Activated T-helper 1 cell treated with anti-CD3 and anti-CD28 coated beads, Interleukin-2, amount 50 U/mL, for 16 hours (primary cell): ENCODE measurements at places on chromosomes 4 and X.

DNA sequence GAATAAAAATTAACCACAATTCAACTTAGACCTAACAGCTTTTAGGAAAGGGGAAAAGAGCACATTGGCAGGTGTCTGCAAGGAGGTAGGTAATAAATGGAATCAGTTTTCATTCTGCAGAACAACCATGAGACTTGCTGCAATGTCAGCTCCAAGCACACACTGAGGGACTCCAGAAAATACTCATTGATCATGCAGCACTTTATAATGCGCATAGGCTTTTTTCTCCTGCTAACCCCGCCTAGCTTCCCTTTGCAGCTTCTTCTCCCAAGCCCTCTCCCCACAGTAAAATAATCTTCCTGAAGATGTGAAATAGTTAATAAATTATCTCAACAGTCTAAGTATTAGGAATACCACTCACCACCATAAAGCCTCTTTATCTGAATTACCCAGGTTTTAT is 36.9 kb downstream of the ANKRD17 start:
- no peak for DNase-seq

- no peak for DNase-seq
Measured at GRCh38 chrX:49067285-49068120, 6.3 kb downstream of the PRAF2 start.

DNA sequence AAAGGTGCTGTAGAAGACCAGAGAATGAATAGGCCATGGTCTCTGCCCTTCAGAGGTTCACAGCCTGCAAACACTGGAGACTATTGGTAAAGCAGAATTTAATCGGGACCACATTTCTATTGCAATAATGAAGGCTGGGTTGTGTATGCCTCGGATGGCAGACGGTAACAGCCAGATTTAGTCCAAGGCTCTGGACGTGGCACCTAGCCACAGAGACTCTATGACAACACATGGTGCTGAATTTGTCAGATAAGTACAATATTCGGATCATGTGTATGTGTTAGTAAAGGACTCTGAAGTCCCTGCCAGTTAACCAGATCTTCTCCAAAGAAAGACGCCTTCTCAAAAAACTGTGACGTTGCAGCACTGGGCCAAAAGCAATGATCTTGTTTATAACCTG is 129.0 kb downstream of the DCTD start:
- no peak for DNase-seq

GRCh38 chrX:109281483-109282275 is 200.2 kb downstream of the GUCY2F start:
- no peak for DNase-seq

GRCh38 chrX:108420481-108420880 is 17.7 kb downstream of the COL4A6 start:
- DNase-seq = no peak

DNA sequence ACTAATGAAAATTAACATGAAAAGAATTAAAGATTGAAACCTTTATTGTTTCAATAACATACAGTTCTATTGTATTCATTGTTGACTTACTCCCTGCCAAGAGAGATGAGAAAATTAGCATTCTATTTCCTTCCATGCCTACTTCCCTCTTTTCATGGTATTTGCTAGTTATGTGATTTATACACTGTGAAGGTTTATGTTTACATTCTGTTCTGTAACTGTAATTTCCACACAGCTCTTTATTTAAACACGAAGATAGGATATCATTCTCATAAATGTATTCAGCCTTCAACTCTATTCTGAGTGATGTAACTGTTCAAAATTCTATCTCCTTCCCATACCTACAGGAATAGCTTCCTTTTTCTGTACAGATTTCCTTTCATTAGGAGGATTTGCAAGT is 6.6 kb downstream of the CCDC110 start:
- DNase-seq = no peak

GRCh38 chrX:2627272-2627867 is 63.7 kb upstream of the CD99 start:
- DNase-seq = no peak

GRCh38 chr4:23818097-23818885 is 71.6 kb downstream of the PPARGC1A start:
- no peak for DNase-seq

DNA sequence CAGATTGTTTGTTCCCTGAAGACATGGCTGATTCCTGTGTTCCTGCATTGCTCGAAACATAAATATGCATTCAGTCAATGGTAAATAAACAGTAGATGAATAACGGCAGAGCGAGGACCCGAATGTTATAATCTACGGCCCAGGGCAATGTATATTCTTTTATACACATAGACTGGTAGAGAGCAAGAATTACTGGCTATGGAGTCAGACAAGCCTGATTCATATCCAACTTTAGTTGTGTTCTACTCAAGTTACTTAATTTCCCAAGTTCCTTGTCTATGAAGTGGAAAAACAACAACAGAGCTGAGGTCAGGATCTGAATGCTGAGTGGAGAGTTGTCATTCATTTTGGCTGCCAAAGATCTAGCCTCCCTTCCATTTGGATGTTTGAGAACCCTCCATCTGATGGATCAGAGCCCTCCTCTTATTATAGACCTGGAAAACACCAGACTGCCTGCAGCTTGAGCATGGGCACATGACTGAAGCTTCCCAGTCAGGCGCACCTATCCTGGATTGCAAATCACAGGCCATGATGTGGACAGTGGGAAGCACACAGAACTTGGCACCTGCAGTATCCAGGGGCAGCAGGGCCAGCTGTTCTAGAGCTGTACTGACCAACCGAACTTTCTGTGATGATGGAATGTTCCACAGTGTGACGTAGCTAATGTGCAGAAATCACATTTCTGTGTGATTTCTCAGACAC is 80.1 kb downstream of the FAM184B start:
- no peak for DNase-seq

DNA sequence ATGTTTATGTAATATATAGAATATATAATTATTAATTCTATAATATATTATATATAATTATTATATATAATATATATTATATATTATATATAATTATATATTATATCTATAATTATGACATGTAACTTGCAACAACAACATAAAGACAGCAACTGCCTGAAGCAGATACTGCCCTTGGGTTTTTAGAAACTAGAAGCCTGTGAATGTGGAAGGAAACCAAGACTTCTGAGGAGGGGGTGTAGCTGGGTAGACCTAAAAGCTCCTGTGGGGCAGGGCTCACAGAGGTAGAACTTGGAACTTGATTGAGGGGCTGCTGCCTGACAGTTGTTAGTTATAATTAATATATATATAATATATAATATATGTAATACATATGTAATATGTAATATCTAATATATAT is 167.2 kb upstream of the SLIT2 start:
- no peak for DNase-seq

DNA sequence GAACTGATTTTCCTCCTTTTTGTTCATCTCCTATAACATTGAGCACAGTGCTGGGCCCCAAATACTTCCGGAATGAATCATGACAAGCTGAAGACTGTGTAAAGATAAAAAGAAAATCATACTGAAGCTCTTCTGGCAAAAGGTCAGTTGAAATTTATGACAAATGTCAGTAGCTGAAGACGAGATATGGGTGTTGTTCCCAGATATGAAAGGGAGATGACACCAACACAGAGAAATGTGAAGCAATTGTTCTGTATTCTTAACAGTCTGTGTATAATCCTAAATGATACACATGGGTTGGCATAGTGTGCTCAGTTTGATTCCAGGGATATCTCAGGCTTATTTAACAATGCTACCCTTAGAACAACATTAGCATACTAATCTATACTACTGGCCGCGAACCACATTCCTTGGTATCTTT is 170.5 kb upstream of the PITX2 start:
- DNase-seq = no peak

GRCh38 chrX:2188840-2189239 is 311.9 kb downstream of the DHRSX start:
- no peak for DNase-seq

GRCh38 chr4:141511055-141511454 is 125.3 kb upstream of the IL15 start:
- no peak for DNase-seq

GRCh38 chr4:119728692-119729593 is 100.3 kb upstream of the PDE5A start:
- no peak for DNase-seq

DNA sequence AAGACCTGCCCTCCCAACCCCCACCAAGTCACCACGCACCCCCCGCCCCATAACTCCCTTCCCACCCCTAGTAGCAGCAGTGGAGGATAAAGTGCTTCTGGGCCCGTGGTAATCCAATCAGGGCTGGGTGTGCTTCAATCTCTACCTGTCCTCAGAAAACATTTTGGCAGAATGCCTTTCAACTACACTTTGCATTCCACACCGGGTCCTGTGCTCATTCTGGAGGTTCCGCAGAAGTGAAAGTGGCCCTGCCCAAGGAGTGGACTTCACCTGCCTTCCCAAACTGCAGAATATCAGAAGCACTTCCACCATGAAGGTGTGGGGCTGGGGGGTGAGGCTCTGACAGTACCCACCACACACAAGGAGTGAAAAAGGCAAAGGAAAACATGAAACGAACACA is 322.3 kb downstream of the DHX15 start:
- no peak for DNase-seq

GRCh38 chrX:55450259-55450658 is 1.7 kb upstream of the MAGEH1 start:
- no peak for DNase-seq

DNA sequence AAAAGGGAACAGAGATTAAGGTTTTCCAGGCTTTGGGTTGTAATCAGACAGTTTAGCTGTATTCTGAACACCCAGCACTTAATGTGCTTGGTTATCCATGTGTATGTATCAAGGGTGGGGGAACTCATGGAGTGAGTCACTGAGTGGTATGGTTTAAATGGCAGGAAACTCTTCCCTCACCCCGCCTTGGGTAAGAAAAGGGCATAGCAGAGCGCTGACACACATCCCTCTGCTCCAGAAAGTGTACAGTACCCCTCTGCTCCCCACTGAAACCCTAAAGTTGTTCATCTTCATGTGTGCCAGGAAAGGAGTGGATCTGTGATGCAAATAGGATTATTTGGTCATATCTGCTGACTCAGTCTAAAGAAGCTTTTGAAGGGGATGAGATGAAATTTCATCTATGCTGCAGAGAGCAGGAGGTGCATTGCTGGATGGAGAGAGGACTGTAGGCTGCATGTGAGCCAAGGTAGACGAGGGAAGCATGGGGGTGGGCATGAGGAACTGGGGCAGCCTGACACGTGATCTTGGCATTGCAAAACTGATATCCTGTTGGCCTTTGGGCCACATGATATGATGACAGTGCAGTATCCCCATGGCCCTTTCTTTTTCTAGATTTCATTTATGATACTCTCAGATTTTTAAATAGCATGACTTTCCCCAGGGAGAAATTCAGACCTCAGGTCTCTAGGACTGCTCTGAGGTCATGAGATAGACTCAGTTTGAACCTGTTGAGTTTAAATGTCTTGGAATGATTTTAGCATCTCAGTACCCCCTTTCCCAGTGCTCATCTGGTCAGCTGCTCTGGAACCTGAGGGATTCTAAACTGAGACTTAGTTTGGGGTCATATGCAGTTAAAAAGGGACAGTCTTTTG is 84.8 kb downstream of the TMEM164 start:
- DNase-seq = no peak

DNA sequence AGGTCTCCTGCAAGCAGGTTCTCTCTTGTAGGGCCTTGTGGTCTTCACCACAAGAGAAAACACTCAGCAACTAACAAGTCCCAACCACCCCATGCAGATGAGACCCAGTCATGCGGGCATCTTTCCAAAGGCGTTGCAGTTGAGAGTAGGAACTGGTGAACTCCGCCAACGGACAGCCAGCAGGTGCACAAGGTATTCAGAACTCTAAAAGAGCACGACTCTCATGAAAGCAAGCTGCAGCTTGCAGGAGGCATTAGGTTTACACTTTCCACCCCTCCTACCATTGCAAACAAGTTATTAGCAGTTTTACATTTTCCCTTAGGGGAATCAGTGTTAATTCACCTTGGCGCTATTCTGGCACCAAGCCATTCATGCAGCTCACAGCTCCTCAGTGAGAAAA is 173.4 kb upstream of the KIT start:
- DNase-seq = no peak

DNA sequence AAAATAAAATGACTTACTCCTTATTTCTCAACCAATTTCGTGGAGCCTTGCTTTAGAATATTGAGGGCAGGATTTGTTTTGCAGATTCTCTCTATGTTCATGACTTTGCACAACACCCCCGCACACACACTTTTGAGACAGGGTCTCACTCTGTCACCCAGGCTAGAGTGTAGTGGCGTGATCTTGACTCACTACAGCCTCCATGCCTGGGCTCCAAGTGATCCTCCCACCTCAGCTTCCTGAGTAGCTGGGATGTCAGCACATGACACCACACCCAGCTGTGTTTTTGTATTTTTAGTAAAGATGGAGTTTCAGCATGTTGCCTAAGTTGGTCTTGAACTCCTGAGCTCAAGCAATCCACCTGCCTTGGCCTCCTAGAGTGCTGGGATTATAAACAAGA is 12.0 kb downstream of the CT47C1 start:
- no peak for DNase-seq

DNA sequence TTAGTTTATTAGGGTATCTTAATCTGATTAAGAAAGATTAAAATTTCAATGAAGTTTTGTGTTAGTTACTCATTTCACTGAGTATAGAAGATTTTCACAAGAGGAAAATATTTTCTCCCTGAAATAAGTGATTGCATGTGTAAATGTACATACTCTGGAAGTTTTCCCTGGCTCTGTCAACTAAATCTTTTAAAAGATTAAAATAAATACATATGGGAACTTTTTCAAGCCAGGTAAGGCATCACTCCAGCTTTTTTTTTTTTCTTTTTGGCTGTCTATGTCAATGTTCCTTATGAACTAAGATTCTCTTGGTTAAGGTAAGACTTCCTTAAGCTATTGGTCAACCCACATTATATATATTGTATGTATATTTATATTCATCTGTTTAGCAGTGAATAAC is 117.6 kb downstream of the CBR4 start:
- no peak for DNase-seq

DNA sequence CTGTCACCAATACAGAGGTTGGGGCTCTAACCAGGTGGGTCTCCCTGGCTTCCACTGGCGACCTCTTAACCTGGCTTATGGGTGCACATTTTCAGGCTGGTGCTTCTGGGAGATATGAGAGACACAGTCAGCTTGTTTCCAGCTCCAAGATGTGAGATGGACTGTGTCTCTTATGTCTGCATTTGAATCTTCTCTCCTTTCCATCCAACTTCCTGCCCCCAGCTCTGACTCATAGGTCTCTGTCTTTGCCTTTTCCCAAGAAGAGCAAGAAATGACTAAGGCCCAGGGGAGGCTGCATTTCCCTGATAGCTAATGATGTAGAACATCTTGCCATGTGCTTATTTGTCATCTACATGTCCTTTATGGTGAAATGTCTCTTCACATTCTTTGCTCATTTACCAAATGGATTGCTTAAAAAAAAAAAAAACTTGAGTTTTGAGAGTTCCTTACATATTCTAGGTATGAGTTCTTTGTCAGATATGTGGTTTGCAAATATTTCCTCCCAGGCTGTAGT is 3.2 kb upstream of the UXT start:
- DNase-seq = no peak

DNA sequence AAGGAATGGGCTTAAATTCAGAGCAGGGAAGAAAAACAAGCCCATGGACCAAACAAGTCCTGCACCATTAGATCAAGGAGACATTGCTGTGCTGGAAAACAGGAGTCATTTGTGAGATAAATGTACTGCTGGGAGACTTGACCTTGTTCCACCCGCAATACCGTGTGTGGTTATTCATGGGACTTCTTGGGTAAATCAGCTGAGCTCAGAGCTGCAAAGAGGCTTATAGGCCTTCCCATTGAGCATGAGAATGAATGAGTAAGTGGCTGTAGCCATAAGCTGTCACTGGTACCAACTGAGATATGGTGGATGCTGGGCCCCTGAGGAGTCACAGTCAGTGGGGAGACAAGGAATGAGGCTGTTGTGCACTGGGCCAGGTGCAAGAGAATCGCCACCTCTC is 2.3 kb upstream of the CYTL1 start:
- no peak for DNase-seq

GRCh38 chrX:41515376-41515775 is 68.2 kb downstream of the NYX start:
- DNase-seq = no peak
